ENCODE measurements at places on chromosomes 12 and 14. TPM values are rescaled to one million over a fixed set of nuclear protein-coding genes. Genes with fewer than 3 reads are reported as not detected.
A peak's percentile ranks its signal among the peaks of the same experiment; 100 is the strongest.

Gene CD69
- 5.9 TPM for polyA plus RNA-seq

Gene CLECL1
- polyA plus RNA-seq, result 0.63 TPM

Gene CD27
- 1.7 TPM for polyA plus RNA-seq

Gene PPM1H
- 13.0 TPM for polyA plus RNA-seq

Gene ATP2A2
- polyA plus RNA-seq, result 114 TPM

Gene SLC7A8
- polyA plus RNA-seq, result 117 TPM

DNA sequence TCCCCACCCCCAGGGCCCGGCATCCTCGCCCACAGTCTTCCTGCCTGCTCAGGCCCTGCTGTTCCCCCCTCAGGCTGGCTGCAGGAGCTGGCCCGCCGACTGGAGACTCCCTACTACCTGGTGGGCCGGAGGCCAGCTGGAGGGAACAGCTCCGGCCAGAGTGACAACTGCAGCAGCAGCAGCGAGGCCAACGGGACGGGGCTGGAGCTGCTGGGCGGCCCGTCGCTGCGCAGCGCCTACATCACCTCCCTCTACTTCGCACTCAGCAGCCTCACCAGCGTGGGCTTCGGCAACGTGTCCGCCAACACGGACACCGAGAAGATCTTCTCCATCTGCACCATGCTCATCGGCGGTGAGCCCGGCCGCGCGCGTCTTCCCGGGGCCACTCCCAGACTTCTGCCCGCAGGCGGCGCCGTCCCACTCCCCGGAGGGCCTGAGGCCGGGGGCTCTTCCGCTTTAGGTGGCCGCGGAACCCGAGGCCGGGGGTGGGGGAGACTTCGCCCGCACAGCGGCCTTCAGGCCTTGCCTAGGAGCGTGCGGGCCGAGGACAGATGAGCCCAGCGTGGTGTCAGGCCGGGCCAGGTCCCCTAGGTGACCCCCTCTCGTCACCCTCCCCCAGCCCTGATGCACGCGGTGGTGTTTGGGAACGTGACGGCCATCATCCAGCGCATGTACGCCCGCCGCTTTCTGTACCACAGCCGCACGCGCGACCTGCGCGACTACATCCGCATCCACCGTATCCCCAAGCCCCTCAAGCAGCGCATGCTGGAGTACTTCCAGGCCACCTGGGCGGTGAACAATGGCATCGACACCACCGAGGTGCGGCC is 10.2 kb downstream of the KCNH3 start:
- peak; percentile 38 for DNase-seq

GRCh38 chr14:89348722-89349121 is 68.3 kb downstream of the FOXN3 start:
- DNase-seq, result no peak

DNA sequence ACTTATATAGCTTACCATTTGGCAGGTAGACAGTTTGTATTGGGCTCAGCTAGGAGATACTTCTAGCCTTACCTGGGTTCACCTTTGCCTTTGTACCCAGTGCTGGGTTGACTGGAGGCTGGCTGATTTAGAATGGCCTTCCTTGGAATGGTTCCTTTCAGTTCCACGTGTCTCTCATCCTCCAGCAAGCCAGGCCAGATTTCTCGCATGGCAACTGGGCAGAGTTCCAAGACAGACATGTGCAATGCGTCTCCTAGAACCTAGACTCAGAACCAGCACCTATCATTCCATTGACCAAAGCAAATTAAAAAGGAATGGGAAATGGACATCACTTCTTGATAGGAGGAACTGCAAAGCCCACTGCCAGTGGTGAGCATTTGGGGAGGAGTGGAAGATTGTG is 79.1 kb upstream of the BDKRB2 start:
- DNase-seq, result peak; percentile 57

DNA sequence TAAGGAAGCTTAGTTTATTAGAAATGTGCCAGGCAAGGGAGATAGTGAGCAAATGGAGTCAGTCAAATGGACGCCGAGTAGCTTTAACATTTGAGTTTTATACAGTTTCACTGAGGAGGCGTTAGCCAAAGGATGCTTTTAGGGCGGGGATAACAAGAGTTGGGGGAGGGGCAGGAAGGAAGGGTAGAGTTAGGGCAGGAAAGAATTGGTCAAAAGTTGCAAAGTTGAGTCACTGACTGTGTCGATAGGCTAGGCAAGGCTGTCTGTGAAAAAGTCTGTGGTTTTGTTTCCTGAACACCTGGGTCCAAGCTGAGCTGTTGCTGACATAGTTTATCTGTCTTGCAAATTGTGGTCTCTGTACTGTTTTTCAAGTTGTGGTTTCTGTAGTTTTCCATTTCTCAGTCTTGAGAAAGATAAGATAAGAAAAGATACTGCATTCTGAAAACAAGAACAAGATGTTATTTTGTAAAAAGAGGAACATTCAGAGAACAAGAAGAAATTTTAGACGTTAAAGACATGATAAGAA is 62.6 kb upstream of the RESF1 start:
- no peak for DNase-seq

DNA sequence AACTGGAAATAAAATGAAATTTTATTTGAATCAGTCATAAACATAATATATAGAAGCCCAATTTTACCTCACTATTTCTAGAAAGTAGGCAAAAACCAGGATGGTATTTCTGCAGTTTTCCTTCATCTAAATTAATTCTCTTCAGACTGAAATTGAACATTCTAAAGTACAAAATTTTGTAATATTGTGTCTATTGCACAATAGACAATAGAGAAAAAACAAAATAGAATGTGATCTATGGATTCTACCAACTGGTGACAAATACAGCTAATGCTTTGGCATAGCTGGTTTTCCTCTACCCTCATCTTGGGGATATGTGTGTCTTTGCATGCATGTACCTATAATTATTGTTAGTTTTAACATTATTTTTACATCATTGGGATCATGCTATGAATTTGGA is 8.5 kb upstream of the PTPRR start:
- no peak for DNase-seq

GRCh38 chr12:7806863-7807487 is 17.8 kb downstream of the NANOG start:
- DNase-seq, result peak; percentile 63

DNA sequence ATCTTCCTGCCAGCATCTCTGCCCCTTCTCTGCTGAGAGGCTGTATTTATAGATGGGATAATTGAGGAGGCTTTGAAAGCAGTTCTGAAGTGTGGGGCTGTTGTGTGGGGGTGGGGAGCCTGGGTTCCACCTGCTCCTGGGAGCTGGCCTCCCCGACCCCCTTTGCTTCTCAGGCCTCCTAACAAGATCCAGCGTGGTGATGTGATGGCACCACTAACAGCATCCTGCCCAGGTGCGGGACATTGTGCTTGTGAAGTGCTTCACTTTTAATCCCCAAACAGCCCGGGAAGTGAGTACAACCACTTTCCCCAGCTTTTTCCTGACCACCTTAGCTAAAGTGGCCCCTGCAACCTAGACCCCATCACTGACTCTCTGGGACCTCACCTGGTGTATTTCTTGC is 95.1 kb upstream of the NRXN3 start:
- no peak for DNase-seq

GRCh38 chr14:71654810-71655209 is 277.4 kb upstream of the RGS6 start:
- no peak for DNase-seq

GRCh38 chr12:6942331-6942665 is 1.3 kb upstream of the RNU7-1 start:
- no peak for DNase-seq

DNA sequence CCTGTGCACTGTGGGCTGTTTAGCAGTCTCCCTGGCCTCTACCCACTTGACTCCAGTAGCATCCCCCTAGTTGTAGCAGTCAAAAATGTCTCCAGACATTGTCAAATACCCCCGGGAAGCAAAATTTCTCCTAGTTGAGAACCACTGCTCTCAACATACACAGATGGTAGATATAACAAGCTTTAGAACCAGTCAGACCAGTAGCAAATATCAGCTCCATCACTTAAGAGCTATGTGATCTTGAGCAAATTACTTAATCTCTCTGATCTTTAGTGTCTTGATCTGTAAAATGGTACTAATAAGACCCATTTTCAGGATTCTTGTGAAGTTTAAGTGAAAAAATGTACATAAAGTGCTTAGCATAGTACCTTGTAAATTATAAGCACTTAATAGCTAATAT is 96.2 kb downstream of the DUSP6 start:
- DNase-seq, result no peak

DNA sequence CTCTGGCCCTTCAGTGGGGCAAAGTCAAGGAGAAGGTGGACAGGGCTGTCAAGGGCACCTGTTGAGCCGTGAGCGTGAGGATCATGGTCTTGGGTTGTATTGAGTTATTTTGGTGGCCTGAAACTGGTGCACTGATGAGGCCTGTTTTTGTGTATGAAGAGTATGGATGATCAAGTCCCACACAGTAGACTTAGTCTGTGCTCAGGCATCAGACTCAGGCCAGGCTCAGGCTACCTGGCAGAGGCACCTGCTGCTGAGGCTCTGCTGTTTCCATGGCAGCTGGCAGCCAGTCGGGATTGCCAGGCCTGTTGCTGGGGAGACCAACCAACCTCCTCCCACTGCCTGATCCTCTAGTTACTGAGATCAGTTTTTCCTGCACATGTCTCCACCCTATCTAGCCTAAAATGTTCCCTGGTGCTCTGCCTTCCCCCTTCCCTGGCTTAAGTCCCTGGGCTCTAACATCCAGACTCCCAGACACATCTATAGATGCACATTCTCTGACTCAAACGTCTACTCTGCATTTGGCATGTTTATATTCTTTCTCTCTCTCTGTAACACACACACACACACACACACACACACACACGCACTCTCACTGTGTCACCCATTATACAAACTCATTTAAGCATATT is 5.1 kb downstream of the JPH4 start:
- no peak for DNase-seq

DNA sequence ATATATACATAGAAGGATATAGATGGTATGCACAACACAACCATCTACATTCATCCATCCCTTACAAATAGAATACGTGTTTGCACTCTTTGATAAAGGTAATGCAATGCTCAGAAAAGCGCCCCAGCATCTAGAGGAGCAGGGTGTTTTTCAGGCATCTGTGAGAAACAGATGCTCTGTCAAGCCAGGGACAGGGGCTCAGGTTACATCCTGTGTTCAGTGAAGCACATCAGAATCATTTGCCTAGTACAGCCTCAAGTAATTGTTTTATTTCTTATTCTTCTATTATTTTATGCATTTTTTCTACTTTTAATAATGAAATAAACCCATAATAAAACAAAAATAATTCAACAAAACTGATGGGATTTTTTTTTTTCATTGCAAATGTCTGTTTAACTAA is 50.5 kb upstream of the HIF1A start:
- DNase-seq, result no peak
